Activated CD4-positive, alpha-beta memory T cell treated with anti-CD3 and anti-CD28 coated beads for 36 hours (primary cell): ENCODE measurements at places on chromosomes 11 and 22. TPM values are rescaled to one million over a fixed set of nuclear protein-coding genes. Genes with fewer than 3 reads are reported as not detected.
A peak's percentile ranks its signal among the peaks of the same experiment; 100 is the strongest.

DNA sequence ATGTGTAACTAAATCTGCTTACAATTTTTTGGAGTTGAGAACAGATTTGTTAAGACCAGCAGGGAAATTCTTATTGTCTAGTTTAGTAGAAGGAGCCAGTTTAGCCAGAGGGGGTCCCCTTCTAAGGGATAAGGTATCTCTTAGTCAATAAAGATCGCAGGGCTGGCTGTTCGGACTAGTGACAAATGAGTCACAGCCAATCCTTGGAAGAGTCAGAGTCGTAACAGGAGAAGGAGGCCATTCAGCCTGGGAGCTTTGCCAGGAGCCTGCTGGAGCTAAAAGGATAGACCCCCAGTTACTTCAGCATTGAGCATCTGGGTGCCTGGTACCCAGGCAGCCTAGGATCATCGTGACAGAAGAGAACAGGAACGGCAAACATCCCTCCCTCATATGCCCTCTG lies 191.6 kb upstream of the ARHGAP20 start:
- peaks cover 2% of the 10 kb centered on the region for H3K27me3 ChIP-seq
- H3K27ac ChIP-seq, result no peak overlapping the region
- no peak for DNase-seq
- H3K36me3 ChIP-seq, result no peaks in the 10 kb centered on the region

DNA sequence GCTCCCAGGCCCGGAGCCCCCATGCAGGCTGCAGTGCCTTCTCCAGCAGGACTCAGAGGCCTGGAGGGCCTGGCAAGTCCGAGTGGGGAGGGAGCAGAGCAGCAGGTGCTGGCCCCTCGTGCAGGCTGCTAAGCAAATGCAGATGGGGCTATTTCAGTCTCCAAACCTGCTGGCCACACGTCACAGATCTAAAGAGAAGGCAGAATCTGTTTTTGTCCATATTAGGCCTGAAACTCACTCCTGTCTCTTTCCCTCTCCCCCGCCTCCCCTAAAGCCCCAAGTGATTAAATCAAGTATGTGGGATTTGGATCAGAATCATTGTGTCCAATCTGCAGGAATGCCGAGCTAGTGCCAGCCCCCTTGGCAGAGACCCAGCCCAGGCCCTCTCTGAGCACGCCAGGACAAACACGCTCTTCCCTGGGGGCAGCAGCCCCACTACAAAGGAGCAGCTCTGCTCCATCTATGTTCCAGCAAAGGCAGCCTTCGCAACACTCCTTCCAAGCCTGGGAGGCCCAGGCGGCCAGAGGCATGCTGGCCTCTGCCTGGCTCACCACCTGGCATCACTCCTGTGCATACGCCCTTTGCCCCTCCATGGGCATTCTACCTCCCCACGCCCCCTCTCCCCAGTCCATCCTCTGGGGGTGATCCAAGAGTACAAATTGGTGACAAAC lies 26.5 kb downstream of the RPL27A start:
- no peak overlapping the region for H3K4me3 ChIP-seq
- DNase-seq, result no peak
- no peak overlapping the region for H3K27ac ChIP-seq
- no peaks in the 10 kb centered on the region for H3K4me1 ChIP-seq
- H3K27me3 ChIP-seq, result no peaks in the 10 kb centered on the region

- H3K27ac ChIP-seq, result no peak overlapping the region
- peaks cover 3% of the 10 kb centered on the region for H3K4me1 ChIP-seq
- no peak for DNase-seq
- H3K4me3 ChIP-seq, result no peak overlapping the region
Measured at GRCh38 chr11:76791861-76792260, 8.7 kb downstream of the TSKU start.

GRCh38 chr22:24105013-24105360 lies 76.3 kb upstream of the SUSD2 start:
- H3K4me3 ChIP-seq, result no peak overlapping the region
- H3K27me3 ChIP-seq, result no peaks in the 10 kb centered on the region
- peaks cover 36% of the 10 kb centered on the region for H3K4me1 ChIP-seq
- no peak overlapping the region for H3K27ac ChIP-seq

UPK2 gene
- total RNA-seq, result not detected

GRCh38 chr11:111905411-111905810 lies 6.2 kb downstream of the CRYAB start:
- H3K36me3 ChIP-seq, result peaks cover 4% of the 10 kb centered on the region
- H3K27ac ChIP-seq, result no peak overlapping the region
- no peak overlapping the region for H3K4me3 ChIP-seq

DNA sequence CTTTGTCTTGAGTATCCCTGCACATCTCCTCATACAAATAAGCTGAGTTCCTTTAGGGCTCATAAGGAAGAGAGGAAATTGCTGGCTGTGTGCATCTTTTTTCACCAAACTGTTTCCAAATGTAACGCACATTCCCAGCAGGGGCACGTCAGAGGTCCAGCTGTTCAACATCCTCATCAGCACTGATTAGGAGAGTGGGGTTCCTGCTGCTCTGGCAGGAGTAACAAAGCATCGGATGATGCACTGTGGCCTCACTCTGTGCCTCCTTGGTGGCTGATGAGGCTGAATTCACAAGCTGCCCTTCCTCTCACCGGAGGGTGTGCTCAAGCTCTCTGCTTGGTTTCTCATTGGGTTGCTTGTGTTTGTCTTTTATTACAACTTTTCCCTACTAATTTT lies 35.5 kb upstream of the SLC25A1 start:
- DNase-seq, result no peak
- no peak overlapping the region for H3K27ac ChIP-seq
- H3K36me3 ChIP-seq, result no peaks in the 10 kb centered on the region
- H3K27me3 ChIP-seq, result peaks cover 8% of the 10 kb centered on the region

GRCh38 chr22:46857142-46857884 lies 94.9 kb downstream of the TBC1D22A start:
- no peaks in the 10 kb centered on the region for H3K27me3 ChIP-seq
- no peak for DNase-seq

DNA sequence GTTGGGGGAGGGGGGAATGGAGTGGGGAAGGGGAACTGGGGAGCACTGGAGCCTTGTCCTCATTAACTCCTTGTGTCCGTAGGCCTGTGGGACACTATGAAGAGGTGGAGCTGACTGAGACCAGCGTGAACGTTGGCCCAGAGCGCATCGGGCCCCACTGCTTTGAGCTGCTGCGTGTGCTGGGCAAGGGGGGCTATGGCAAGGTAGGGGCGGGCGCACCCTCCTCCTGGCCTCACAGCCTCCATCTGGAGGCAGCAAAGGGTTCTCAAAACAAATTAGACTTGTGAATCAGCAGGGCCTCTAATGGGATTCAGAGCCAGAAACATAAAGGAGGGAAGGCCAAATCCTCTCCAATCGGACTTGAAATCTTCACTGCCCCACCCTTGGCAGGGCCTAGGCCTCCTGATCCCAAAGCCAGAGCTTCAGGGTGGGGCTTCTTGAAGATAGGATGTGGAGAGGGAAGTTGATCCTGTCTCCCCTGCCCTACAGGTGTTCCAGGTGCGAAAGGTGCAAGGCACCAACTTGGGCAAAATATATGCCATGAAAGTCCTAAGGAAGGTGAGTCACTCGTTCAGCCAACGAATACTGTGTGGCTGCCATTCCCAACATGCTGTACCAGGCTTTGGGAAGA lies 859 bp downstream of the RPS6KB2 start:
- H3K36me3 ChIP-seq, result peaks cover 17% of the 10 kb centered on the region
- H3K4me3 ChIP-seq, result peak overlapping the region; percentile 91
- peaks cover 40% of the 10 kb centered on the region for H3K4me1 ChIP-seq
- peak overlapping the region; percentile 91 for H3K27ac ChIP-seq
- H3K27me3 ChIP-seq, result no peaks in the 10 kb centered on the region

DNA sequence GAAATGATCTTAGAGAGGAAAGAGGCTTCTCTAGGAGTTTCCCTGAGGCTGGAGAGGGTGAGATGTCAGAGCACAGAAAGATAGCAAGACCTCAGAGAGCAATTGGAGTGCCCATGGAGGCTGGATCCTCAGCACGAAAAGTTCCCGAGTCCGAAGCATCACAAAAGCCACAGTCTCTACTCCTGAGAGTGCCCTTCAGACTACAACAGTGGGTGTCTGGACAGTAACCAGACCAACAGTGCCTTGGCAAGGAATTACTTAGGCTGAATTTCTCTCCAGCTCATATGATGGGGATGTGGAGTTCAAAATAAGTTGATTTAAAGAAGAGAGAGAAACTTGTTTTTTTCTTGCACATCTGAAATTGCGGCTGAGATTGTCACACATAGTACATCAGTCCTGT lies 31.9 kb upstream of the PSMA1 start:
- H3K4me3 ChIP-seq, result no peak overlapping the region
- H3K4me1 ChIP-seq, result peaks cover 29% of the 10 kb centered on the region
- no peak overlapping the region for H3K27ac ChIP-seq
- H3K36me3 ChIP-seq, result no peaks in the 10 kb centered on the region

OR4C11 gene
- total RNA-seq, result not detected

DNA sequence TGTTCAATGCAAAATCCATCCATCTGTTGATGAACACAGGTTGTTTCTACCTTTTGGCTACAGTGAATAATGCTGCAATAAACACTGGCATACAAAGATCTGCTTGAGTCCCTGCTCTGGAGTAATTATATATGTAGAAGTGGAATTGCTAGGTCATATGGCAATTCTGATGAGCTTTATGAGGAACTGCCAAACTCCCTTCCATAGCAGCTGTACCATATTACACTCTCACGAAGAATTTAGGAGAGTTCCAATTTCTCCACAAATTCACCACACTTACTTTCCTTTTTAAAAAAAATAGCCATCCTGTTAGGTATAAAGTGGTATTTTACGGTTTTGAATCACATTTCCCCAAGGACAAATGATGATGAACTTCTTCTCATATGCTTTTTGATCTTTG lies 62.2 kb downstream of the RSF1 start:
- DNase-seq, result no peak
- H3K36me3 ChIP-seq, result peaks cover 22% of the 10 kb centered on the region
- H3K27me3 ChIP-seq, result no peaks in the 10 kb centered on the region
- H3K4me1 ChIP-seq, result peaks cover 4% of the 10 kb centered on the region

CLDN5 gene
- total RNA-seq, result 0.31 TPM

DNA sequence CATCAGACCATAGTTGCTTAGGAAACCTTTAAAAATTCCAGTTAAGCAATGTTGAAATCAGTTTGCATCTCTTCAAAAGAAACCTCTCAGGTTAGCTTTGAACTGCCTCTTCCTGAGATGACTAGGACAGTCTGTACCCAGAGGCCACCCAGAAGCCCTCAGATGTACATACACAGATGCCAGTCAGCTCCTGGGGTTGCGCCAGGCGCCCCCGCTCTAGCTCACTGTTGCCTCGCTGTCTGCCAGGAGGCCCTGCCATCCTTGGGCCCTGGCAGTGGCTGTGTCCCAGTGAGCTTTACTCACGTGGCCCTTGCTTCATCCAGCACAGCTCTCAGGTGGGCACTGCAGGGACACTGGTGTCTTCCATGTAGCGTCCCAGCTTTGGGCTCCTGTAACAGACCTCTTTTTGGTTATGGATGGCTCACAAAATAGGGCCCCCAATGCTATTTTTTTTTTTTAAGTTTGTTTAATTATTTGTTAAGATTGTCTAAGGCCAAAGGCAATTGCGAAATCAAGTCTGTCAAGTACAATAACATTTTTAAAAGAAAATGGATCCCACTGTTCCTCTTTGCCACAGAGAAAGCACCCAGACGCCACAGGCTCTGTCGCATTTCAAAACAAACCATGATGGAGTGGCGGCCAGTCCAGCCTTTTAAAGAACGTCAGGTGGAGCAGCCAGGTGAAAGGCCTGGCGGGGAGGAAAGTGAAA lies 73.4 kb downstream of the NCAPD3 start:
- no peak overlapping the region for H3K4me3 ChIP-seq
- DNase-seq, result peak; percentile 62
- peak overlapping the region; percentile 49 for H3K27ac ChIP-seq

- H3K36me3 ChIP-seq, result no peaks in the 10 kb centered on the region
- H3K4me1 ChIP-seq, result peaks cover 2% of the 10 kb centered on the region
- peak; percentile 50 for DNase-seq
- H3K4me3 ChIP-seq, result no peak overlapping the region
Measured at GRCh38 chr22:38513063-38513462, 7.0 kb upstream of the DDX17 start.

GRCh38 chr11:112459001-112459400 lies 198.3 kb upstream of the PLET1 start:
- peak overlapping the region; percentile 15 for H3K4me3 ChIP-seq
- no peak for DNase-seq

- H3K27ac ChIP-seq, result no peak overlapping the region
- H3K4me1 ChIP-seq, result no peaks in the 10 kb centered on the region
- peaks cover 8% of the 10 kb centered on the region for H3K27me3 ChIP-seq
- DNase-seq, result no peak
- no peaks in the 10 kb centered on the region for H3K36me3 ChIP-seq
Measured at GRCh38 chr11:64665411-64665821, 57.6 kb downstream of the NRXN2 start.

GRCh38 chr11:105371311-105371710 lies 231.7 kb upstream of the CARD18 start:
- H3K27me3 ChIP-seq, result no peaks in the 10 kb centered on the region
- no peak overlapping the region for H3K27ac ChIP-seq
- no peaks in the 10 kb centered on the region for H3K4me1 ChIP-seq

DNA sequence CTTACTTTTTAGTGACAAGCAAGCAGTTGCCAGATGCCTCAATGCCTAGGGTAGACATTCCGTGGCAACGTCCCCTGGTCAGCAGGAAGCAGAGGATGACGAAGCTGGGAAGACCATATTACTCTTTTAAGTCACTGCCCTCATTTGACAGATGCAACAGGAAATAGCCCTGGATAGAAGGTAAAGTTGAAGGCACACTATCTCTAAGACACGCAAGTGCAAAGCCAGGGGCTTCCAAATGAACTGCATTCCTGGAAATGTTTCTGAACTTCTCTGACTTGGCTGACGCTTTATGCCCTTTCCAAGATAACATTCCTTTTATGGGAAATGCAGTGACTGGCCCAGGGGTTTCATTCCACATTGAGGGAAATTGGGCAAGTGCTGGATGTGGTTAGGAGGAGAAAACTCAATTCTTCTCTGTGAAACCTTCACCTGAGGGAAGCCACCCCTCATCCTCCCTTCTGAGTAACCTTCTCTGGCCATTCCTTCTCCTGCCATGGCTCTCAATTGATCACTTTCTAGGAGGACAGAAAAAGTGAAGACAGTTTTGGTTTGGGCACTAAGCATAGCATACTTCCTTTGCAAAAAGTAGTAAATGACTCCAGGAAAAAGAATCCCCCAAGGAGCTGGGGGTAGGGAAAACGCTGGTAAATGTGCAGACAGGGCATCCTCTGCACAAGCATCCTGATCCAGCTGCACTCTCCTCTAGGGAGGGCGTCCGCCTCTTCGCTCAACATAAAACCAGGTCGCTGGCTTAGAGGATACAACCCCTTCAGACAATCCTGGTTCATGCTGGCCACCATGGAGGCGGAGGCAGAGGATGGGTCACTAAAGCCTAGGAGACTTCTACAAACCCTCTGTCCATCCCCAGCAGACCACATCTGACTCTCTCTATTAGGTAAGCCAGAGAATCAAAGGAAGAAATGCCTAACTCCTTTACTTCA lies 14.5 kb downstream of the PCSK7 start:
- DNase-seq, result no peak
- H3K27me3 ChIP-seq, result no peaks in the 10 kb centered on the region
- peaks cover 7% of the 10 kb centered on the region for H3K4me1 ChIP-seq
- H3K4me3 ChIP-seq, result no peak overlapping the region

- peaks cover 55% of the 10 kb centered on the region for H3K27me3 ChIP-seq
- H3K4me1 ChIP-seq, result peaks cover 14% of the 10 kb centered on the region
- DNase-seq, result no peak
- H3K4me3 ChIP-seq, result no peak overlapping the region
- H3K36me3 ChIP-seq, result no peaks in the 10 kb centered on the region
- H3K27ac ChIP-seq, result no peak overlapping the region
Measured at GRCh38 chr22:24950272-24950902, 2.1 kb upstream of the KIAA1671 start.
